ENCODE measurements at places on chromosomes 1 and 21. TPM values are rescaled to one million over a fixed set of nuclear protein-coding genes. Genes with fewer than 3 reads are reported as not detected.

DNA sequence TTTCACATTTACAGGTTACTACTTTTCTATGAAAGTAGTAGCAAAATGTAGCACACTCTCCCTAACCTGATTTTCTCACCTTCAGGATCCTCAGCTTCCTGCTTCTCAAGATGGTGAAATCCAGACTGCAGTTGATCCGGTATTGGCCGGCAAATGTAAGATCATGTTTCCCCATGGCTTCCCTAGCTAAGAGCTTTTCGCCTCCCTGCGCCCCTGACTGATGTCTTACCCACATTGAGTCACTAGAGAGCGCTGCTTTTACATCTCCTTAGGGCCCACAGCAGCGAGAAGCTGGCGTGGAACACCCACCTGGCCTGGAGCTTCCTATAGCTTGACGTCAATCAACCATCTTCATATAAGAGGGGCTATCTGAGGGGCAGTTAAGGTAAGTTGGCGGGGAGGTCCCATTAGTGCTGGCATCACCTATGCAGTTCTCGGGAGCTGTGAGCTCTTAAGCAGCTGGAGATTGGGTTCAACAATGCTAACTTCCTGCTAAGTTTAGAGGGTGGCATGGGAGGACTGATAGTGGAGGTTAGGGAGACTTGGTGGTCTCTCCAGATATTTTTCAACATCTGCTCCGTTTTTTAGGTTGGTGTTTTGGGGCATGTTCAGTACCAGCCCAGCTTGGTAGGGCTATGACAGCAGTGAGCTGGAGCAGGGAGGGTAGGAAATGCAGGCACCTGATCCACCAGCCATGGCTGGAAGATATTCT, 5.5 kb downstream of the PTPN7 start:
- peak; percentile 39 for DNase-seq

- no peak for DNase-seq
Measured at GRCh38 chr1:20597650-20598049, 8.8 kb downstream of the CDA start.

DNA sequence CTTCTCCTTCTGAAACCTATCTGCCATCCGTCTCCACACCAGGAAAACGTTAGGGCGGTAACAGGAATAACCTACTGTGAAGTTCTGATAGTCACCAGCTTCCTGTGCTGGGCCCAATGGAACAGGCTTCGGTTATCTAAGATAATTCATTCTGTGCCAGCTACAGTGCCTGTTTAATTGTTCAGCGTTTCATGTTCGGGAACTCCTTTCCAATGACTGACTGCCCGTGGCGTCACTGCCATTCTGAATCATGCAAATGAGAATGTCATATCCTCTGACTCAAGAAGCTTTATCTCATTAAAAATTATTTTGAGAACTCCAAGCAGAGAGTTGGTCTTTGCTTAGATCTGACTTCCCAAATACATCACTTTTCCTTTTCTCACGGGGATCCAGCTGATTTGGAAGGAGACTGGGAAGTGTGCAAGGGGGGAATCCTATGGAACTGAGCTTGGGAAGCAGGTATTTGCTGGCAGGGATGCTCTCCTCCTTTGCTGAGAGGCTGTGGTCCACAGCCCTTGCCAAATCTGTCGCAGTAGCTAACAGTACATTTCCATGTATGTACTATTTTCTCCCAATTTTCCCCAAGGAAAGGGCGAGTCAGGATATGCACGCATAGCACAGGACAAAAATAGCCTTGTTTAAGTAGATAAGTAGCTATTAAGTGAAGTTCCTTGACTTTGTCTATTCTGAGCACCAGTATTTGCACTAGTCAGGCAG, 358.7 kb downstream of the LTN1 start:
- DNase-seq, result peak; percentile 95

GRCh38 chr1:212110617-212111016, 75.1 kb downstream of the DTL start:
- DNase-seq, result no peak

DNA sequence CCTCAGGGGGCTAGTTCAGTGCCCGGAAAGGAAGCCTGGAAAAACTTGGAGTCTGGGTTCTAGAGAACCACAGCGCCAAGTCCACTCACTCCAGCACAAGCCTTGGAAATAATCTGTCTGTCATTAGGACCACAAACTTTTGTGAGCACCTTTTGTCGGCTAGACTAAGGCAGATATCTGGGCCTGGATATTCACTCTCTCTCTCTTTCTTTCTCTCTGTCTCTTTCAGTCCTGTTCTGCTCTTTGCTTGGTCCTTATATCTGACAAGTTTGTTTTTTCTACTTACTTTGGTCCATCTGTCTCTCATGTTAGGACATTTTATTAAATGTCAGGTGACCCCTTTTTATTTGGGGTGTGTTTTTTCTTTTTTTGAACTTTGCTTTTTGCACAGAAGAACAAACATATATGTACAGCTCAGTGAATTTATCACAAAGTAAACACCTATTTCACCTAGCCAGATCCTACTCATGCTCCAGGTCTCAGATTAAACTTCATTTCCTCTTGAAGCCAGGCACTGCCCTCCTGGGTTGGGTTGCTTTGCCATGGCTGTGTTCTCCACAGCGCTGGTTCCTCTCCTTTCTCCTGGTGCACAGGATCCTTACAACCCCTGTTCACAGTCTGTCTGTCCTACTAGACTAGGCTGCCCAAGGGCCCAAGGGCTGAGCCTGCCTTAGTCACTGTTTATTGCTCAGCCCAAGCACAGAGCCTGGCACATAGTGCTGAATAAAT, 40.8 kb downstream of the TCEANC2 start:
- no peak for DNase-seq

Gene C1orf116
- total RNA-seq, result 76.9 TPM

Gene HPCAL4
- not detected for total RNA-seq
